ENCODE measurements at places on chromosomes 2 and 18.

- DNase-seq, result peak; percentile 62
Observed at GRCh38 chr2:73285159-73285739, 971 bp upstream of the FBXO41 start.

DNA sequence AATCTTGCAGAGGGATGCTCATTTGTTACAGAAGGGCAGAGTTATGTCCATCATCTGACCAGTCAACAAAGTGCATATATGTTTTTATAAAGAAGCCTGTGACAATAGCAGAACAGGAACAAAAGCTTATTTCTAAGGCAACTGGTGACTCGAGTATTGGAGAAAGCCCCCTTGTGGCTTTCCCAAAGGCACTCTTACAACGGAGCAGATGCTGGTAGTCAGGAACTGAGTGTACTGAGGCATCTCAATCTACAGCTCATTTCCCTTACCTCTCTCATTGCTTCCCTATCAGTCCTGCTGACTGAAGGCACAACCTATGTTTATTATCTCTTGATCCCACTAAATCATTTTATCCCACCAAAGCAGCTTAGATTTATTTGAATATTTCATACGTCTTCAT lies 557.1 kb upstream of the CHAC2 start:
- DNase-seq, result no peak

GRCh38 chr2:75538521-75539490 lies 21.9 kb downstream of the EVA1A start:
- no peak for DNase-seq

- peak; percentile 35 for DNase-seq
Observed at GRCh38 chr2:241773511-241774418, 2.9 kb upstream of the GAL3ST2 start.

DNA sequence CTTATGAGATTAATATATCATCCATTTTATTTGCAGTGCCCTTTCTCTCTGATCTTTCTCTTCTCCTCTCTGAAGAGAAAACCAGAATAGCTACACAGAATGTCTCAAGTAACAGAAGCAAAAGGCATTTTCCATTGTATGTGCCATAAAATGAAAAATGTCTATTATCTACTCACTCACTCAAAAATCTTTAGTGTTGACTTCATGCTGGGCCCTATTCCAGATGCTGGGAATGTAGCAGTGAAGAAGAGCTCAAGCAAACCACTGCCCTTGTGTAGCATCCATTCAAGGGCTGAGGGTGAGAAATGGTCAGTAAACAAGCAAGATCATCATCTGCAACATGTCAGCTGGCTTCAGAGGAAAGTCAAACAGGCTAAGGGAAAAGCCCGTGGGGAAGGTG lies 427.7 kb downstream of the METTL4 start:
- DNase-seq, result no peak

GRCh38 chr2:70104231-70105111 lies 17.2 kb downstream of the PCBP1 start:
- no peak for DNase-seq

DNA sequence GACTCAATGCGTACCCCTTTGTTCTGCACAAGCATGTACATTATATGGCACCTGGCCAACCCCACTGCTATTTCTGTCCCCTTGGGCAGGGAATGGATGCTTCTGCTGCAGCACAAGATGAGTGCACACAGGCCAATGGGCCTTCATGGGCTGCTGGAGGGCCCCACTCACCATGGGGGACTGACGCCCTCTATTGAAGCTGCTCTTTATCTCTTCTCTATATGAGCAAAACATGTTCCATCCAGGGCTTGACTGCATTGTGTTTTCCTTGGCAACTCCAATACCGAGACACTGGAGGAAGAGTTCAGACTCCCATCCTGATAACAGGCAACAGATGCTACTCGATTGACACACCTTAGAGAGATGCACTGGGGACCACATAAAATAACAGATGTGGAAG lies 251.6 kb upstream of the NCKAP5 start:
- no peak for DNase-seq

DNA sequence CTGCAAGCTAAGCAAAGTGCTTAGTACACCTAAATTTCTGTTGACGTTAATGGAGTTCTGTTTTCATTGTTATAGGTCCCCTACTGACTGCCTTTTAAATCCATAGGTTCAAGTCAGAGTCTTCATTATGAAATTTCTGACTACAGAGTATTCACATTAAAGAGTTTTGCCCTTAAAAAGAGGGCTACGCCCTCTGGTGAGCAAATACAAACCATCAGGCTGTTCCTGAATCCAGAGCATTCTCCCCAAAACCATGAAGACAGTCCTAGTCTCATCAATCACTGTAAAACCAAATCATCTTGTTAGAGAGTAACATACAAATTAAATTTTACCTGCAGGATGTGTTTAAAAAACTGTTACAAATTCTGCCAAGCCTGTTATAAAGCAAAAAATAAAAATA lies 1091.7 kb downstream of the TDRD15 start:
- DNase-seq, result no peak

DNA sequence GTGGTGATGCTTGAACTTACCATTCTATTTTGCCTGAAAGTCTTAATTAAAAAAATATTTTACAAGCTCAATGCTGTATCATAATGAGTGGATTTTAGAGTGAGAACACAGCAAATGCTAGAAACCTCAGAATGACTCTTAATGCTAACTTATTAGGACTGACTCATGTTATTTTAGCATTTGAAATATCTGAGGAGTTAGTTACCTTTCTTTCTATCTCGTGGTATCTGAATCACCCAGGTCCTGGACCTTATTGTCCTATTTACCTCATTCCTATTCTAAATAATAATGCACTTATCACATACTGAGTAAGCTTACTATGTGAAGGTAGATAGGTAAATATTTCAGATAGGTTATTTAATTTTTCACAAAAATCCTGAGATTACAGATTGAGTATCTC lies 70.7 kb downstream of the SOS1 start:
- no peak for DNase-seq

GRCh38 chr2:42942214-42942989 lies 150.0 kb upstream of the HAAO start:
- DNase-seq, result no peak

DNA sequence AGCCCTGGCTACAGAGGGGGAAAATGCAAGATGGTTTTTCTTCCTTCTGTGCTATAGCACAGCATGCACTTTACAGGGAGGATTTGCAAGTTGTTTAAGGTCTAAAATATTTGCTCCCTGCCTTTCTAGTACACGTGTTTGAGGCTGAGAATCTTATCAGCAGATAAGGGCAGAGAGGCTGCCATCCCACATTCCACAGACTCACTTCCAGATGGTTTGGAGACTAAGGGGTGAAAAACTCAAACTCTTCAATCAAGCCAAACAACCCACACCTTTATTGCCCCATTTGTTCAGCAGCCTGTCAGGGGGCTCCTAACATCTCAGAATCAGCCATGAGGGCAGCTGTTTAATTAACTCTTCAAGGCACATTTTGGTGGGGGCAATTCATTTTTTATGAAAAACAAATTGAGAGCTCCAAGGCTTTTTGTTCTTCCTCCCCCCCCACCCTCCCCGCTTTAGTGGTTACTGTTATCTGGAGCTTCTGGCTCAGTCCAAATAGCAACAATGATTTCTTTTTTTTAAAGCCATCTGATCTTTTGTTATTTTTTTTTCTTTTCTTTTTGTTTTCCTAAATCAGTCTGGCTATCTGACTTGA lies 242.6 kb upstream of the NT5C1B start:
- DNase-seq, result no peak

GRCh38 chr2:186617148-186617547 lies 27.3 kb downstream of the ITGAV start:
- DNase-seq, result no peak

- DNase-seq, result no peak
Observed at GRCh38 chr2:146209842-146210275, 1635.0 kb upstream of the ACVR2A start.

DNA sequence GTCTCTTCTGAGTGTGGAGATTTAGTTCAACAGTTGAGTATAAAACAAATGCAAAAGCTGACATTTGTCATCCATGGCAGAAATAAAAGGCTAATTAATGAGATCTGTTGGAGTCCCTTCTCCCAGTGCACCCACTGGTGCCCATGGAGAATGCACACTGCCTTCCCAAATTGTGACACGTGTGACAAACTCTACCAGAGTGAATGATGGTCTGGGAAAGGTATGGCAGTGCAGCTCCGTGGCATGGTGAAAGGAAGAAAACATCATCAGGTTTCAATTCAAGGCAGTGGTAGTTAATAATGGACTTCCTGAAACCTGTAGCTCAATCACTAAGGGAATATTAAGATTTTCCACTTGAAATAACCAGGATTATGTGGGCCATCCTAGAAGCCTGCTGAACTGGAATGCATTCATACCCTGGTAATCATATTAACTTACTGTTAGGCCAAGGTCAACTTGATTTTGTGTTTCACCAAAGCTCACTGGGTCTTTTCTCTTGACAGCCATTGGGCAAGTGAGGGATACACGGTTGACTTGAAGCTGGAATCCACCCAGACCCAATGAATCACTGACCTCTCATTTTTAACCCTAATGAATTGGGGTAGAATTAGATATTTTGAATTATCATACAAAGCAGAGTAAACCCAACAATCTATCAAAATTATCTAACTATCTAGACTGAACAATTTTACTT lies 167.6 kb downstream of the AFF3 start:
- no peak for DNase-seq

- DNase-seq, result no peak
Observed at GRCh38 chr18:76850112-76850511, 27.8 kb downstream of the ZNF236 start.

- no peak for DNase-seq
Observed at GRCh38 chr2:107028661-107029060, 142.7 kb upstream of the ST6GAL2 start.

Data from activated naive CD8-positive, alpha-beta T cell treated with anti-CD3 and anti-CD28 coated beads, Interleukin-2, amount 10 ng/mL, durations not matched to agents 7 days and 5 days (primary cell).